ENCODE measurements at places on chromosomes 16 and 17.

- no peak for DNase-seq
These were observed 238.1 kb downstream of the MRTFB start for GRCh38 chr16:14309001-14309886.

DNA sequence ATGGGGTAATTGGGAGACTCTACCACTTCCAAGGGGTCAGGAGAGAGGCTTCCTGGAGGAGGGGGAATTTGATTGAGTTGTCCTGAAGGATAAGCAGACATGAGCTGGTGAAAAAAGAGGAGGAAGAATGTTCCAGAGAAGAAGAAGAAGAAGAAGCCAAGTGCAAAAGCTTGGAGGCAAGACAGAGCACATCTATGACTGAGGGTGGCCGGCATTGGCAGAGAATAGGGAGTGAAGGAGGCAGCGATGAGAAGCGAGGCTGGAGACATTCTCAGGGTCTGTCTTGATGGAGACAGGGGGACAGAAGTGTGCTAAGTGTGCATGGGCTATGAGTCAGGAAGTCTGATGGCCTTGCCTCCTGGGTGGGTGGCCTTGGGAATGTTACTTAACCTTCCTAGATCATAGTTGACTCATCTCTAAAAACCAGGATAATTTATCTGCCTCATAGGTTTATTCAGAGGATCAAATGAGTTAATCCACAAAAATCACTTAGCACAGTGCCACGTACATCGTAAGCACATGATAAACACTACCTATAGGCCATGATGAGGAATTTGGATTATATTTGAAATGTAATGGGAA lies 171.7 kb downstream of the ABCC12 start:
- no peak for DNase-seq

- peak; percentile 74 for DNase-seq
These were observed 434 bp upstream of the CPSF4L start for GRCh38 chr17:73261952-73262675.

- DNase-seq: no peak
These were observed 38.3 kb downstream of the MAP2K6 start for GRCh38 chr17:69452664-69453260.

GRCh38 chr17:57565176-57565575 lies 179.9 kb downstream of the CCDC182 start:
- no peak for DNase-seq

- DNase-seq: no peak
These were observed 23.9 kb downstream of the CA10 start for GRCh38 chr17:52134641-52135040.

- DNase-seq: no peak
These were observed 30.8 kb upstream of the SPACA3 start for GRCh38 chr17:32960815-32961214.

DNA sequence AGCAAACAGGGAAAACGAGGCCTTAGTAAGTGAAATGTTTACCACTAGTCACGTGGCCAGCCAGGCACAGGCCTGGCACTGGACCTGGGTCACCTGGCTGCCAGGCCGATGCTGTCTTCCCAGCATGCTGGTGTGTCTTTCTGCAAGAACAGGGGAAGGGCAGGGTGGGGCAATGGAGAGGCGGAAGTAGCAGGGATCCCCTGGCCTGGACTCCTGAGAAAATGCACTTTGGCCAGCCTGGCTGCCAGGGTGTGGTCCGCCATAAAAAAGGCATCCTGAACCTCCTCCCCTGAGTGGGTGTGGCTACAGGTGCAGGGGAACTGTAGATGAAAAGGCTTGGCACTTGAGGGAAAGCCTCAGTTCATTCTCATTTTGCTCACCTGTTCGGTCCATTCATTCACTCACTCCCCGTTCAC lies 1.0 kb upstream of the ANKRD40CL start:
- DNase-seq: no peak

DNA sequence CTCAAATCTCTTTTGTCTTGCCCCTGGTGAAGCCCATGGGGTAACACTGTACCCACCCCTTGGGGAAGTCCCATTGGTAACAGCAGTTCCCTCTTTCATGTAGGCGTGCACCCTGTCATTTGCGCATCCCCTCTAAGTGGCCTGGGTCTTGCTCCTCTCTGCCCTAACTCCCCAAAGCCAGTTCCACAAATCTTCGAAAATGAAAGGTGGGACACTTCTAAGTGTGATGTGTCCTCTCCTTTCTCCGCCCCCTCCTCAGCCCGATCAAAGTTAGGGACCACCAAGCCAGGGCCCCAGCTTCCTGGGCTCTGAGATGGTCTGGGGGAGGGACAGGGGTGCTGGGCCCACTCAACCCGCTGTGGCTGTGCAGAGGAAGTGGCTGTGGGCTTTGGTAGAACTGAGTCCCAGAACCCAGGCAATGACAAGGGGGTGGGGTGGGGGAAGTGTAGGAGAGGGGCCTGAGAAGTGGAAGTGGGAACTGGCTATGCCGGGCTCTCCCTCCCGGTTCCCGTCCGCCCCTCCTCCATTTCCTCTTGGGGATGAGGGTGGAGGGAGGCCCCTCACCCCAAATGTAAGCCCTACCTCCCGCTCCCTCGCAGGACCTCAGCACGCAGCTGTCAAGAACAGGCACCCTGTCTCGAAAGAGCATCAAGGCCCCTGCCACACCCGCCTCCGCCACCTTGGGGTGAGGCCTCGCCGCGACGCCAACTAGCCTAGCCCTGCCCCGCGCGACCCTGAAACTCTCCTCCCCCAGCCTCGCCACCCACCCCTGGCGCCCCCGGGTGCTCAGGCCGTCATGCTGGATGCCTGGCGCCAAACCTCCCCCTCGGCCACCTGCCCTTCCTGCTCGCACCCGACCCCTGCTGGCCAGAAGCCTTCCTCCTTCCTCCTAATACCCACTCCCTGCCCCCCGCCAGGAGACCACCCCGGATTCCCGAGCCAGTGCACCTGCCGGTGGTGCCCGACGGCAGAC lies 8.7 kb downstream of the ABI3 start:
- no peak for DNase-seq

DNA sequence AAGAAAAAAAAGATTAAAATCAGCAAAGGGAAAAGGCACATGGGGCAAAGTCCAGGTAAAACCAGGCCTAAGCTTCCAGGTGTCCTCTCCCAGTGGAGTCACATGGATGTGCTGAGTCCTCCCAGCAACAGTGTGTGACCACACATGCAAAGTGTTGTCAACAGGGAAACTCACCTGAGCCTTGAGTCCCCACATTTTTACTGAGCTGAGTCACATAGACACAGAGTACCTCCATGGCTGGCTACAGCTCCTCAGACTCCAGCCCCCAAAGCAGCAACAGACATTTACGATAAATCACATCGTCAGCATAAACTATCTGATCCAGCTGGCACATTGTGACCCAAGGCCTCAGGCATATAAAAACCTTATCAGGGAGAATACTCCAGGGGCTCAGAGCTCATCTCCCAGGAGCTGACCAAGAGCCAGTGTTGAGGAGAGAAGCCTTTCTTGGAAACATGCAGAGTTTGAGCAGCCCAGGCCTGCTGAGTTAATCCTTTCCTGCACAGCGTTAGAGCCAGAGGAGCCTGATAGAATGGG lies 20.5 kb downstream of the ERCC4 start:
- no peak for DNase-seq

GRCh38 chr17:1592751-1593629 lies 30.4 kb upstream of the PITPNA start:
- DNase-seq: no peak

DNA sequence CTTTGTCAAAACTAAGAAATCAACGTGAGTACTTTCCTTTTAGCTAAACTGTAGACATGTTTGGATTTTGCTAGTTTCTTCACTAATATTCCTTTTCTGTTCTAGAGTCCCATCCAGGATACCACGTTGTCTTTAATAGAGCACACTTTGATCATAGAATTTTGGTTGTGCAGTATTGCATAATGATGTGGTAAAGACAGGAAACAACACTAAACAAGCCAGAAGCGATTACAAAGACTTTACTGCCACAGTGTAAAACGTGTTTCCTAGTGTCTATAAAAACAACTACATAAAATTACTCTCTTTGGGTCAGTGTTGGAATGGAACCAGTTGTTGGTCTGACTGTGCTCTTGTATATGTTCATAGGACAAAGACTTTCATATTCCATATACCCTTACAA lies 19.3 kb downstream of the SHISA9 start:
- no peak for DNase-seq

DNA sequence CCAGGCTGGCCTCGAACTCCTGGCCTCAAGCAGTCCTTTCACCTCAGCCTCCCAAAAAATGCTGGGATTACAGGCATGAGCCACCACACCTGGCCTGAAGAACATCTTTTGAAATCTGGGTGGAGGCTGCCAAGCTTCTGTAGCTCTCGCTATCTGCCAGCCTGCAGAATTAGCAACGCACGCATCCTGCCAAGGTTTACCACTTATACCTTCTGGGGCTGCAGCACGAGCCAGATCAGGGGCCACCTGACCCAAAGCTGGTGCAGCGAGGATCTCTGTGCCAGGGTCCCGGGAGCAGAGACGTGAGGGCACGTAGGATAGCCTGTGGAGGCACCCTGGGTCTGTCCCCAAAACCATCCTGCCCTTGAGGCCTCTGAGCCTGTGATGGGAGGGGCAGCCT lies 22.2 kb downstream of the SLC38A8 start:
- no peak for DNase-seq

- DNase-seq: no peak
These were observed 4.8 kb downstream of the ADAP2 start for GRCh38 chr17:30926516-30926915.

GRCh38 chr17:55314784-55315491 lies 50.2 kb downstream of the HLF start:
- DNase-seq: no peak

- DNase-seq: no peak
These were observed 3.4 kb downstream of the ADAM11 start for GRCh38 chr17:44761932-44762810.

DNA sequence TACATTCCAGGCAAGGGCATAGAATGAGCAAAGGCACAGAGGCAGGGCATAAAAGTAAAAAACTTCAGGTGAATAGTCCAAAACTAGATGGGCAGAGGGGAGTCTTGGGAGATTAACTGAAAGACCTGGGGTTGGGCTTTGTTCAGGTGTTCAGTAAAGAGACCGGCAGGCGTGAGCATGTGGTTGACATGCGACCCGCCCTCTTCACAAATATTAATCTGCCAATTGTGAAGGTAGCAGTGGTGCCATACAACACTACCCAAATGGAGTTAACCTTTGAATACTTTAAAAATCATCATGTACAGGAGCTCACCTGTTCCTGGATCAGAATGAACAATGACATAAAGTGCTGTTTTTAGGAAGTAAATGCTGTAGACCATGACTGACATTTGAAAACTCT lies 225.5 kb downstream of the LGALS9B start:
- DNase-seq: no peak

- no peak for DNase-seq
These were observed 71.0 kb upstream of the CORO6 start for GRCh38 chr17:29693751-29694150.

- no peak for DNase-seq
These were observed 971.2 kb upstream of the SOX9 start for GRCh38 chr17:71149607-71150006.

DNA sequence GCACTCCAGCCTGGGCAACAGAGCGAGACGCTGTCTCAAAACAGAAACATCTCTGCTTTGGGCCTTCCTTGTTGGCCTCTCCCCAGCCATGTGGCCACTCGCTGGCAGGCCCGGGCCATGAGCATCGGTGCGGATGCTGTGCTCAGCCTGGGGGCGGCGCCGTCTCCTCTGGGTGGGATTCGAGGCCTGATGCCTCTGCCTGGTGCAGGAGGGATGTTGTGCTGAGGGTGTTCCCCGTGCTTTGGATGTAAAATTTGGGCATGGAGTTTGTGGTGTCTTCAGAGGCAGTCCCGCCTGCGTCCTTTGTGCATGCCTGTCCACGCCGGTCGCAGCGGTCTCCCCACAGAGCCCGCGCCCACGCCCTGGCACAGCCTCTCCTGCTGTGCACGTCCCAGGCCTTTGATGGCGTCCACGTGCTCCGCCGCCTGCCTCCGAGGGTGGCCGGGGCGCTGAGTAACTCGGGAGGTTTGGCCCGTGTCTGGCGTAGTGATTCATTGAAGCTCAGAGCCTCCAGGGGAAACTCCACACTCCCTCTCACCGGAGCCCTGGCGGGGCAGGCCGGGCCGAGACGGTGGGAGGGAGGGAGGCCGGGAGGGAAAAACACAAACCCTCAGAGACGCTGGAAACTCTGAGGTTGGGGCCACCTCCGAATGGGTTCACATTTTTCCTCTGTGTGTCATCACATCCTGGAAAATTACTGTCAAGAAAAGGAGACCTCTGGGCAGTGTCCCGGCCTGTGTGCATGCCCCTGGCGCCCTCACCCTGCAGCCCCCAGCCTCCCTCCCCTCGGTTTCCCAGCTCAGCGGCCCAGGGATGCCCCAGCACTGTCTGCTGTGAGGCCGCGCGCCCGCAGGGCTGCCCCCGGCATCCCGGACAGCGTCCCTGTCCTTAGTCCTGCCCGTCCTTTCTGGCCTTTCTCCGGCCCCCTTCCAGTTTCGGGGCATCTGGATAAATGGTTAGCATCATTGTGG lies 19.0 kb downstream of the CENPX start:
- DNase-seq: no peak

GRCh38 chr16:81994485-81994884 lies 16.8 kb downstream of the SDR42E1 start:
- no peak for DNase-seq

- no peak for DNase-seq
These were observed 239.4 kb downstream of the IRF8 start for GRCh38 chr16:86138121-86139085.

GRCh38 chr16:70756071-70756470 lies 44.9 kb downstream of the VAC14 start:
- no peak for DNase-seq

- no peak for DNase-seq
These were observed 185.4 kb upstream of the RPL38 start for GRCh38 chr17:74018115-74018514.

DNA sequence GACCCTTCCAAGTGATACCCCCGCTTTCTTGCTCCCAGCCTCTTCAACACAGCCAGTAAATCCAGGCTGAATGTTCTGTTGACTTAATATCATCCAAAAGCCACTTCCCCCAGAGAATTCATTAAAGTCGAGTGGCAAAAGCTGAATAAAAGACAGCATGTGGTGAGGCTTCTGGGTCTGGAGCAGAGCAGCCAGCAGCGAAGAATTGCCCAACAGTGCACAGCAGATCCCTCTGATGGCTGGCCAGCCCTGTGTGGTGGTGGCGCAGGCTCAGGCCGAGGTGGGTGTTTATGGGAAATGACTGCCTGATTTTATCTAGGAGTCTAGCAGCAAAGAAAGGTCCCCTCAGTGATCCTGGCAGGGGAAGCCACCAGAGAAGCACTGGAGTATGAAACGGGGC lies 30.3 kb upstream of the RCVRN start:
- DNase-seq: no peak

GRCh38 chr17:17114592-17115225 lies 72.5 kb downstream of the MPRIP start:
- DNase-seq: no peak

DNA sequence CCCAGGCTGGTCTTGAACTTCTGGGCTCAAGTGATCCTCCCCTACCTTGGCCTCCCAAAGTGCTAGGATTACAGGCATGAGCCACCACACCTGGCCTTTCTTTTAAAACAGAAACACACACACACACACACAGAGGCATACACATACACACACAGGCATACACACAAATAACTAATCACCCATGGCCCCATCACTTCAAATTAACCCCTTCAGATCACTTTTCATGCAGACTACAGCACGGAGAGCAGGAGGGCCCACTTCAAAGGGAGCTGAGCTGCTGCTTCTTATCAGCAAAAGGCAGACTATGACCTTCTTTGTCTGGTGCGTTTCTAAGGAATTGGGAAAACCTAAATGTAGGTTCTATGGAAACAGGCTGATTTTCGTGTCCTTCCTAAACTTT lies 1.9 kb downstream of the CLCN7 start:
- DNase-seq: no peak

- DNase-seq: no peak
These were observed 261.8 kb downstream of the CDH13 start for GRCh38 chr16:82888591-82889001.

- DNase-seq: peak; percentile 19
These were observed 46.9 kb downstream of the NDEL1 start for GRCh38 chr17:8482546-8482945.
